Stimulated activated CD8-positive, alpha-beta memory T cell treated with anti-CD3 and anti-CD28 coated beads, Interleukin-4, amount 100 ng/mL, for 4 hours (primary cell): ENCODE measurements at places on chromosomes 1 and 21.

GRCh38 chr1:217344712-217345111 lies 286.2 kb downstream of the GPATCH2 start:
- DNase-seq, result no peak

DNA sequence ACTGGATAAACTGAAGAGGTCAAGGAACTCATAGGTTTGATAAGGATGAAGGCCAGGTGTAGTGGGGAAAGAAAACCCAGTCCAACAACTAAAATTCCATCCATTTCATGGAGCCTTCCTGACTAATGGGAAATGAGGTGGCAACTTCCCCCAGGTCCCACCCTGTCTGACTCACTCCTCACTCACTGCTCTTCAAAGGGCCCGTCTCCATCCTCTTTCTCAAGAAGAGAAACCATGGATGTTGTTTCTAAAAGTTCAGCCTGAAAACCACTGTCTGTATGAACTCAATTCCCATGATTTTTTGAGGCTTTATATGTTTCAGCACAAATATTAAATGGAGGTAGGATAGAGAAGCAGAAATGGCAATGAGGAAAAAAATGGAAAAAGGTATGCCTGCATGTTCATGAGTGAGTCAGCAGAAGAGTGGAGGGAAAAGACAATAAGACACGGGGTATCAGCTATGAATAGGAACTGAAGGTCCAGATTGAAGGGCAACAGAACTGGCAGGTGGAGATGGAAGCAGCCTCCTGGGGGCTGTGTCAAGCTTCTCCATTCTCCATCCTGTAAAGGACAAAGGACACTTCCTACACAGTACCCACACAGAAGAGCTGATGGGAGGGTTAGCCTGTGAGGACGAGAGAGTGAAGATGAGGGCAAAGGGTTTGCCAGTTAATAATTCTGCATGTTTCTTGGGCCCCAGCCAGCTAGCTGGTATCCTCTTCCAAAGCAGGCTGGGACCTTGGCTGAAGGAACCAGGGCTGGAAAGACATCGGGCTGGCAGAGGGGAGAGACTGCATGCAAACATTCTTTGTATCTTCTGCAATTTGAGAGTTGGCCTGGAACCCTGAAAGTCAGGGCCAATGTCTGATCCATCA lies 5.5 kb upstream of the ELOVL1 start:
- DNase-seq, result no peak

DNA sequence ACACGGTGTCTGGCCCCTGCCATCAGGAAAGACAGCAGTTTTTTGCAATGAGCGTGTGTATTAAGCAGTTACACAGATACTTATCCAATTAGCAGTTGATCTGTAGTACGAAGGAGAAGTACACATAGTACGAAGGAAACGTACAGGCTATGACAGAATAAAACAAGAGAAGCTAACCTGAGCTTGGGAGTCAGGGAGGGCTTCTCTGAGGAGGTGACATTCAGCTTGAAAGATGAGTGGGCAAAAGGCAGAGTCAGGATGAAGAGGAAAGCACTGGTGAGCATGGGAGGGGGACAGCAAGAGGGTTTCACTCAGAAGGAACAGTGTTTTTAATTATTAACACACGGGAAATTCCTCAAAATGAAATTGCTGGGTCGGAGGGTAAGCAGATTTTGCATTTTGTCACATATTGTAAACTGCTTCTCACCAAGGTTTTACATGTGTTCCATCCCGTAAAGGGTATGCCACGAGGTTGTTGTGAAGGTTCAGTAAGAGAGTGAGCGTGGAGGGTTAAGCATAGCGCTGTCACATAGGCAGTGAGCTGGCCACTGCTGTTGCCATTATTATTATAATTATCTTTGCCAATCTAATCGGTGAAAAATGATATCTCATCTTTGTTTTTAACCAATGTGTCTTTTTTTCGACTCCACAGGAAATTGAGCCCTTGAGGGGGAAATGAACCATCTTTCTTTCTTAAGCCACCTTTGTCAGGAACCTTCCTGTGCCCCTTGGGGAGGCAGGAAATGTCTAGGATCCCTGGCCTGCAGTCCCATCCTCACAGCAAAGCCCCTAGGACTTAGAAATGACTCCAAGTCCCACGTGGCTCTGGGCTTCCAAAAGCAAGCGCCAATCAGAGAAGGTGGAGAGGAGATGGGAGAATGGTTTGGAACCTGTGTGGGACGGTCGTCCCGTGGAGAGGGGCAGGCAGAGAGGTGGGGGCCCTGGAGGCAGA lies 47.3 kb upstream of the POU3F1 start:
- no peak for DNase-seq

DNA sequence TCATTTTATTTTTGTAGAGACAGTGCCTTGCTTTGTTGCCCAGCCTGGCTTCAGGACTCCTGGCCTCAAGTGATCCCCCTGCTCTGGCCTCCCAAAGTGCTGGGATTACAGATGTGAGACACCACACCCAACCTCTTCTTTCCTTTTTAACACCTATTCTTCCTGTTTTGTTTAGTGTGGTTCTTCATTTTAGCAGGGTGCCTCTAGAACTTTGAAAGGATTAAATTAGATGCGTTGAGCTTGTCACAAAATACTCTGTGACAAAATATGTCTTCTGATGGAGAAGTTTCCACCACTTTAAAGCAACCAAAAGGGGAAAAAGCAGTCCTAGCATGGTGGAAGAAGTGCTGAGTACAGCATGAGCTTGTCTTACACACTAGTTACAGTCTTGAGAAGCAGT lies 42.0 kb downstream of the CDC14A start:
- DNase-seq, result no peak
